NCI-H1436 treated with DMSO at 0.1 percent for 48 hours (cell line): ENCODE measurements at places on chromosomes 11 and 22.

DNA sequence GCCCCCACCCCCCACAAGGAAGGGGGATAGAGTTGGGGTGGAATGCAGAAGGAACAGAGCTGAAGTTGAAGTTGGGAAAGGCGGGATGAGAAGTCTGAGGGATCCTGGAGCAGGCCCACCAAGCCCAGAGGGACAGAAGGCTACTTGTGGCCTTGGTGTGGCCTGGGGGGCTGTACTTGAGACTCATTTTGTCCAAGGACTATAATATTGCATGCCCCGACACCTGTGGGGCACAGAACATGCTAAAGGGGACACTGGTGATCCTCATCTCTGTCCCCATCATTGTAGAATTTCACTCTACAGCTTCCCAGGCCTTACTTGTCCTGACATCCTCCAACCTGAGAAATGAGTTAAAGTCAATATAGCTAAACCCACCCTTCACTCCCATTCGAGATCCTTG lies 1.3 kb downstream of the ESAM start:
- DNase-seq, result no peak

DNA sequence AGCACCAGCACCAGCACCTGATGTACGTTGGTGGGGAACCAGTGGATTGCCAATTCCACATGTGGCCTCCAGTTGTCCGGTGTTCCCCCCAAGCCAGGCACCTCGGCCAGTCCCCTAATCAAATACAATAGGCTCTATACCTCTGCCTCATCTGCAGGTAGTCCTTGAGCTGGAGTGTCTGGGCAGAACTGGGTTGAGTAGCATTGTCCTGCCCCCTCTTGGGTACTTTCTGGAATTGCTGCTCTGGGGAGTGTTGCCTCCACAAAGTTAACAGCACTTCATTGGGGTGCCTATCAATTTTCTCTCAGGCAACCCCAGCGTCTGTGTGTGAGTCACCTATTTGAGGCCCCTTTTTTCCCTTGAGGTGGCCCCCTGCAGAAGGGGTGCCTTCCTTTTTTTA lies 413.0 kb upstream of the LARGE1 start:
- DNase-seq, result no peak

GRCh38 chr22:25701056-25701780 lies 40.8 kb upstream of the MYO18B start:
- no peak for DNase-seq

- no peak for DNase-seq
Observed at GRCh38 chr11:32081129-32081641, 9.7 kb upstream of the RCN1 start.

GRCh38 chr22:38155703-38156102 lies 25.9 kb downstream of the PLA2G6 start:
- no peak for DNase-seq

GRCh38 chr11:84800755-84801346 lies 826.3 kb downstream of the DLG2 start:
- no peak for DNase-seq

- no peak for DNase-seq
Observed at GRCh38 chr22:31586137-31586920, 75.7 kb downstream of the PISD start.

GRCh38 chr11:120520091-120520822 lies 8.7 kb downstream of the GRIK4 start:
- no peak for DNase-seq

GRCh38 chr11:130434521-130435223 lies 6.3 kb upstream of the ADAMTS8 start:
- DNase-seq, result peak; percentile 44

DNA sequence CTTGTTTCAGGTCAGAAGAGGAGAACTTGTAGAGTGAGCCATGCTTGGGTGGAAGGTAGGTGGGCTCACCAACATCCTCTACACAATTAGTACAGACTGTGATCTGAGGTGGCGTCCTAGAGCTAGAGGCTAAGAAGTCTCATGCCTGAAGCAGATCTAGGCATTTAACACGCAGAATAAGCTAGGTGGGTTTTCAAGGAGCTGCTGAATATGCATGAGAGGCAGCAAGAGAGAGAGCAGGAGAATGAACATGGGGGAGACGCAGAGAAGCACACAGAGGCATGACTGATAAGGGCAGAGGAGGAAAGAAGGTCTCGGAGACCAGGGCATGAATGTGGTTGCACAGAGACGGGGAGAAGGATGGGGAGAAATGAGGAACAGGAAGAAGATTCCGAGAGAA lies 36.8 kb upstream of the JAM3 start:
- no peak for DNase-seq

DNA sequence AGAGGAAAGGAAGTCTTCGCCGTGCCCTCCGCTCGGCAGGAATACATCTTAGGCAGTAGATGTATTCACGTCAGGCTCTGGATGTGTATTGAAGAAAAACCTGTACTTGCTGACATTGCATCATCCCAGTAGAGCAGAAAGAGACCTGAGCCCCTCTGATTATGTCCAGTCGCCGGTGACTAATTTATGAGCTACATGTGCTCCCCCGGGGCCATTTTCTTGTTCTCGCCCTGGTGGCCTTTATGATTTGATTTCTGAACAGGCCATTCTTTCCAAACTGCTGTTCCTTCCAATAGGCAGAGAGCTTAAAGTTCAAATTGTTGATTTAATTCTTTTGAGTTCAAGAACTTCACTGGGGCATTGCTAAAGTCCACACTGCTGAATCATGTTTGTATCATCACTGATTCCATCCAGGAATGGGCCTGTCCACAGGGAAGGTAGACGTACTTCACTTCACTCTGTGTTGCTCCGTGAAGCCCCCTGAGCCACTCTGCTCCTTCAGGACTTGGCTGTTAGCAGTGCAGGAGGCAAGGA lies 137.3 kb upstream of the RASSF10 start:
- DNase-seq, result no peak

DNA sequence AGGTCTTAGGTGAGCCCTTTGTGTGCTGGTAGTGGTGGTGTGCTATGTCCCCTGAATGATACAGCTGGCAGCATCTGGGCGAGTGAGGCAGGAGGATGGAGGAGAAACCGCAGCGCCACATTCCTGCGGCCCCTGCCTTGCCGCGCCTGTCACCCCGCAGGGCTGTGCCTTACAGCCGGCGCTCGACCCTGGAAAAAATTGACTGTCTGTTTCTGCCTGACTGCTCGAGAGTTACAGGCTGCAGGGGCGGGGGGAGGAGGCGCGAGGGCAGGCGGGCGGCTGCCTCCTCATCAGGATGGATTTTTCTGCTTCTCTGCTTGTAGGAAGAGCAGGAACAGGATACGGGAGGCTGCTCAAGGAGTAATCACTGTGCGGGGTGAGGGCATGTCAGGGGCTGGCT lies 443.4 kb downstream of the MIAT start:
- no peak for DNase-seq

GRCh38 chr11:124758355-124759265 lies 3.5 kb downstream of the ESAM start:
- no peak for DNase-seq

- DNase-seq, result no peak
Observed at GRCh38 chr11:117466966-117467365, 139.3 kb downstream of the CEP164 start.

DNA sequence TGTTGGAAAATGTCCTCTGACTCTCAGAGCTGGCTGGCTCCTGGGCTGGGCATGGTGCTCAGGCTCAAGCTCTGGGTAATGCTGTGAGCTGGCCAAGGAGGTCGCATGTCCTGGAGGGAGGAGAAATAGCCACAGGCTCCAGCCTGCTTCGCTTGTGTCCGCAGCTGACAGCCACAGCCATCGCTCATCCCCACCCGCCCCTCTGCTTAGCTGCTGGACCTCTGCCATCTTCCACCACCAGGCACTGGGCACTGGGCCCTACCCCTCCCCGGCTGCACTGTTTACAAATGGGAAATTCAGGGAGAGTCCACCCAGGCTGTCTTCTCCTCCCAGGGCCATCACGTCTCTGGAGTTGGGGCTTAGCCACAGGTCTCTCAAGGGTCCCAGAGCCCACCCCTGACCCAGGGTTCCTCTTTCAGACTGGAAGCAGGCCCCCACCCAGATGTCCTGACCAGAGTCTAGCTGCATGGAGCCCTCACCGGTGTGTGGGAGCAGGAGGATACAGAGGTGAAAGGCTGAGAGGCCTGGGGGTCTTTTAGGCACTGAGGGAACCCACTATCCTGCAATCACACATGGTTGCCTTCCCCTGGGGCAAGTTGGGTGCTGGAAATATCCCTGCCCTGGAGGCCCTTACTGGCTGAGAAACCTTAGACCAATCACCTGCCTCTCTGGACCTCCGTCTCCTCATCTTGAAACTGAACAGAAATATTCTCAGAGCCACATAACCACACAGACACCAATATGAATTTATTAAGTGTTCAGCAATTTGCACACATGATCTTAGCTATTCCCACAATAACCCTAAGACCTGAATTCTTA lies 62.7 kb downstream of the CD82 start:
- DNase-seq, result no peak

DNA sequence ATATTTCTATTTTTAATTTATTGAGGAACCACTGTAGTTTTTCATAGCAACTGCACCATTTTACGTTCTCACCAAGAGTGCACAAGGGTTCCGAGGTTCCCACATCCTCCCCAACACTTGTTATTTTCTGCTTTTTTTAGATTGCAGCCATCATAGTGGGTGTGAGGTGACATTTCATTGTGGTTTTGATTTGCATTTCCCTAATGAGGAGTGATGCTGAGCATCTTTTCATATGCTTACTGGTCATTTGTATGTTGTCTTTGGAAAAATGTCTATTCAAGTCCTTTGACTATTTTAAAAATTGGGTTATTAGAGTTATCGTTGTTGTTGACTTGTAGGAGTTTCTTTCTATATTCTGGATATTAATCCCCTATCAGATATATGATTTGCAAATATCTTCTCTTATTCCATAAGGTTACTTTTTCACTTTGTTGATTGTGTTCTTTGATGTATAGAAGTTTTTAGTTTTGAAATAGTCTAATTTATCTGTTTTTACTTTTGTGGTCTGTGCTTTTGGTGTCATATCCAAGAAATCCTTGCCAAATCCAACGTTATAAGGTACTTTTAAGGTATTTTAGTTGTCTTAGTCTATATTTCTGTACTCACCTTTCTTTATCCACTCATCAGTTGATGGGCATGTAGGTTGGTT lies 9.0 kb downstream of the NEAT1 start:
- no peak for DNase-seq

DNA sequence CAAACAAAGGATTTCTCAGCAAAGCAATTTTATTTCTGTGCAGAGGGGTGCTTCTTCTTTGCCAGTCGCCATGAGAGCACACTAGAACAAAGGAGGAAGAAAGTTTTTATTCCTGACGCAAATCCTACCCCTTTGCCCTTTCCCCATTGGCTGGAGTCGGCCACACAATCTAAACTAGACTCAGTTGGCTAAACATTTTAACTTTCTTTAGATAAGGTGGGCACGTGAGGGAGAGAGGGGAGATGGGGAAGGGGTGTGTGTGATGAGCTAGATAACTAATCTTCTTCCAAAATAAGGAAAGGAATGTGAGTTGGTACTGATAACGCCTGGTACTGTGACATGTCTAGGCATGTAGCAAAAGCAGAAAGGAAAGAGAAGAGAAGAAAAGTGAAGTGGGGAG lies 626 bp downstream of the TRIM22 start:
- no peak for DNase-seq

DNA sequence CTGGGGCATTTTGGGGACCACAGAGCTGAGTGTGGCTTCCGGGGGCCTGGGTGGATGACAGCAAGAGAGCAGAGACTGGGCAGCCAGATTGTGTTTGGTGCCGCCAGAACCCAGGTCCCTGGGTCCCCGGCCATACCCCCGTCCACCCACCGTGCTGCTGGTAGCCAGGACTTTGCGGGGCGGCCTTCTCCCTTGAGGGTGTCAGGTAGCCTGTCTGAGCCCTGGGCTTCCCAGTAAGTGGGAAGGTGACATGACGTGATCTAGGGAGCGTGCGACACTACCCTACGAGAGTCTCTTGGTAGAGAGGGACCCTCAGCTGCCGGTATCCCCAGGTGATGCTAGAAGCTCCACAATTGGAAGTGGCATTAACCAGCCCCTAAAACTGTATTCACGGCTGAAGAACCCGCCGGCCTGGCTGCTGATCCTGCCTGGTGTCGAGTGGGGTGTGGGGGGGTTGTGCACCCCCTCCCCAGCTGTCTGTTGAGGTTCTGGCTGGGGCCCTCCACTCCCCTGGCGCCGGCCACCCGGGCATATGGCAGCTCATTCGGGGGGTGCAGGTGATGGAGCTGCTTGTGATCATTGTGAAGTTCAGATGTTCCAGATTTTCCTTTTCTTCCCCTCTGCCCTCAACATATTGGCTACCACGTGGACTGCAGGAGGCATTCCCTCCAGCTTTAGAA lies 66.9 kb downstream of the MPPED1 start:
- DNase-seq, result no peak

DNA sequence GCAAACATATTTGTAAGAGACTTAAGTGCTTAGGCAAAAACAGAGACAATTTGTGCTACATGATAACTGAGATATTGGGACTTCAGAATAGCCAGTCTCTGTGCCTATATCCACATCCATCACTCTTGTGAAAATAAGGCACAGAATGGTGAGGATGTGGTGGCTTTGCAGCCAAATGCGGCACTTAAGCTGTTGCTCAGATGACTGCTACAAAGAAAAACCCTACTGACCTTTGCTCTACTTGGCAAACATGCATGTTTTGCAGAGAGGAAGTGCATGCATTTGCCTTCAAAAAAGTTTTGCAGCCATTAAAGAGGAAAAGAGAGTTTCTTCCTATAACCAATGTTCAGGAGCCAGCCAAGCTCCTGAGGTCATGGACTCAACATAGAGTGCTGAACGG lies 675.0 kb upstream of the KIRREL3 start:
- no peak for DNase-seq

- no peak for DNase-seq
Observed at GRCh38 chr11:33307984-33308383, 50.8 kb downstream of the HIPK3 start.

- DNase-seq, result peak; percentile 39
Observed at GRCh38 chr11:46912526-46913150, 5.7 kb downstream of the LRP4 start.

DNA sequence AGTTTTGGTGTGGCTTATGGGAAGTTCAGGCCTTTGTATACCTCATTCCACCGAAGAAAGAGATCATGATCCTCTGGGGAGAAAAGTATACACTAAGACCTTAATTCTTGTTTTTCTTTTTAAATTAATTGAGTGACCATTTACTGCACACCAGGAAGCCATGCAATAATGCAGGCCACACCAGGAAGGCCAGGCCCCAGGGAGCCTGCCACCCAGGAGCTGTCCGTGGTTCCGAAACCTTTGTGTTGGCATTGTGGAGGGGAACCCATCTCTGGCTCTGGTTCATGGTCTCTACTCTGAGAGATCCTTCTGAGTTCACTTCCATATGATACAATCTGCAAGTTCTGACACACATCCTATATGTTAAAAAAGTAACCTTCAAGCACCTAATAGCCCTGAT lies 291.8 kb downstream of the MIAT start:
- no peak for DNase-seq

GRCh38 chr11:79794057-79794456 lies 353.2 kb upstream of the TENM4 start:
- no peak for DNase-seq

GRCh38 chr22:38067028-38067415 lies 9.8 kb downstream of the PICK1 start:
- DNase-seq, result no peak

GRCh38 chr11:45896422-45896984 lies 10.6 kb downstream of the FREY1 start:
- peak; percentile 13 for DNase-seq

- DNase-seq, result no peak
Observed at GRCh38 chr11:74453373-74453975, 13.9 kb downstream of the KCNE3 start.

GRCh38 chr11:8017894-8018483 lies 30.9 kb downstream of the EIF3F start:
- DNase-seq, result no peak
